Bone marrow (tissue), 2 donors: ENCODE measurements at places on chromosomes 2 and 18.

GRCh38 chr2:11556101-11556806, 22.4 kb downstream of the GREB1 start:
- DNase-seq = no peak

DNA sequence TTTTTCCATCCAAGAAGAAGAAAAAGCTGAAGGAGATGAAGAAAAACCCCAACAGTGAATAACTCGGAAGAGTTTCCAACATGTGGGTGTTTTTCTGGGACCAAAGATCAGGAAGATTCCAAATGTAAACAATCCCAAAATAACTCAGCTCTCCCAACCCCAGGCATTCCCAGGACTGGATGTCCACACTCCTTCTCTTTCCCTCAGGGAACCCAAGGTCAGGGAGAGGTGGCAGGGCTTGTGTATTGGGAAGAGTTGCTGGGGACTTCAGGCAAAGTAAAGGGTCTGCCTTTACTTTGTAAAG, 268.0 kb downstream of the DYSF start:
- no peak for DNase-seq

- DNase-seq = no peak
These were observed 139.3 kb upstream of the CTDP1 start for GRCh38 chr18:79540161-79540903.

GRCh38 chr2:45690231-45690630, 38.8 kb downstream of the PRKCE start:
- DNase-seq = no peak

- DNase-seq = no peak
These were observed 12.1 kb downstream of the TTL start for GRCh38 chr2:112493858-112494648.

DNA sequence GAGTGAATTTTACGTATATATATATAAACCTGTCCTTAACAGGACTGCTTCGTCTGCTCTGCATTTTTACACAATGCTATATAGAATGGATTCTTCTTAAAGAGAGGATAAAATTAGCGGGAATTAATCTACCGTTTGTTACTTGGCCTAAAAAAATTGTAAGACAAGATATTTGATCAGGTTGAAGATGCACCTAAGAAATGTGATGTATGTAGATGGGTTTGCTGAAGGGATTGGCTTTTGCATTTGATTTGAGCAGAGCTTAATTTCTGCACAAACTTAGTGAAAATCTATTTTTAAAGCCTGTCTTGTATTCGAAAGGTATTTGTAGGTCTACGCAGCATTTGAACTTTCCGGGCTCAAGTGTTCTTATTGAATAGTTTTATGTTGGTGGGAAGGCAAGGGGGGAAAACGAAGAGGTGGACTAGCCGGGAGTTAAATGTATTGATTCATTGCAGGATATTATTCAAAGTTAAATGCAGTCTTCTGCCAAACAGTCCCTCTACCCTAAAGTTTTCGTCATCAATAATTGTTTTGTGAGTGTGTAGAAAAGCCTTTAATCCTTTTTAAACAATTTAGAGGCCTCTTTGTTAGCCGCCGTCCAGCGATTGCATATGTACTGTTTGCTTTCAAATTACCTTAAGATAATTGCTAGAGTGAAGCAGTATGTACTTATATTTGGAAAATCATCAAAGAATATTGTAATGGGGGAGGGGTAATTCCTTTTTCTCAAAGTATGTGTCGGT, 1.2 kb downstream of the PPP1CB start:
- no peak for DNase-seq

DNA sequence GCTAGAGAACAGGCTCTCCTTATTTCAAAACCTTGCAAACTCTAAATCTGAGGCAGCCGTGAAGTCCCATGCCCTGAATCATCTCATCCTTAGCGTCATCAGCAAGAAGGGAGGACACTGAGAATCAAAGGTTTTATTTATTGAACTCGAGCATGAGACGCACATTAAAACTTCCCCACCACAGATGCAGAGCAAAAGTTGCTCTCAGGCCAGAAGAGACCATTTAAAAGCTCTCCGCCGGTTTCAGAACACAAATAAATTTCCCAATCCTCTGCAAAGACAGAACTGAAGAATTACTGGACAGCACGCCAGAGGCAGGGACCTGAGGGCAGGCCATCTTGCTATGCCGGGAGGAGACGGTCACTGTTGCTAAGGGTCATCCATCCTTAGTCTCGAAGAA, 1.3 kb downstream of the AMMECR1L start:
- no peak for DNase-seq

- DNase-seq = no peak
These were observed 76.2 kb downstream of the CHRNA1 start for GRCh38 chr2:174688079-174688478.

DNA sequence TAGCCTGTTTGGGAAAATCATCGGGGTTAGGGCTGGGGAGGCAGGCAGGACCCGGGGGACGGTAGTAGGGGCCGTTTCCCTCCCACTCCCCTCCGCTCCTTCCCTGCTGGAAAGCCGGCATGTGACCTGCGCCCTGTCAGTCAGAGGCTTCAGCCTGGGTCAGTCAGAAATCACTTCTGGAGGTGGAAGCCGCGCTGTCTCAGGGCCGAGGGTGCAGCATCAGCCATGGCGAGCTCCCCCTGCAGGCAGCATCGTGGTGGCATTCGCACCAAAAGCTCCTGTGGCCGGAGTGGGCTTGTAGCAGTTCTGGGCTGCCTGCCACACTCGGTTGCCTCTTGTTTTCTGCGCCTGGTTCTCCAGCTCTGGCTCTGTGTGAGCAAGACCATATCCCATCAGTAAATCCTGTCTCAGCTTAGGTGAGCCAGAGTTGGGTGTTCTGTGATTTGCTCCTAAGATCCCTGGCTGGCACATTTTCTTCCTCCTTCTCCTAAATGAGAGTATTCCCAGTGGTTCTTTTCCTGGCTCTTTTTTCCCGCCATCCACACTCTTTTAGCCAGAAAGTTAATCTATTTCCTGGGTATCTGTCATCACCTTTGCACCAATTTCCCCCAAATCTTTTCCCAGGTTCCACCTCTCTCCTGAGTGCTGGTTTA, 123.9 kb upstream of the CD302 start:
- peak; percentile 34 for DNase-seq

- DNase-seq = no peak
These were observed 2.6 kb downstream of the RAD51AP2 start for GRCh38 chr2:17515652-17516051.

GRCh38 chr2:9388950-9389911, 34.1 kb downstream of the ITGB1BP1 start:
- DNase-seq = no peak

GRCh38 chr2:62330959-62331358, 135.0 kb downstream of the B3GNT2 start:
- DNase-seq = no peak

DNA sequence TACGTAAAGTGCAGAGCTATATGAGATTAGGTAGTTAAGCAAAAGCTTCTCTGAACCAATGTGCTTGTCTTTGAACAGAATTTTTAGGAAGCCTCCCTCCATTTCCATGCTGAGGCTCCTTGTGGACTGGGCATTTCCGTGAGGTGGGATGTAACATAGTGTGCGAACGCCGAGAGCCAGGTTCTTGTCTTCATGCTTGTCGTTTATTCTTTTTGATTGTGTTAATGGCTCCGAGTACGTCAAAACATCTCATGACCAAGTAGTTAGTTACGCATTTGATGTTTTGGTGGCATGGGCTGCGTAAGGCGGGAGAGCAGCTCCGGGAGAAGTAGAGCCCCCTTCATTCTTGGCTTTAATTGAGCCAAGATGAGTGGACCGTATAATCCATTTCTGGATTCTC, 32.9 kb downstream of the DGKD start:
- no peak for DNase-seq

- DNase-seq = no peak
These were observed 227.5 kb downstream of the MTX2 start for GRCh38 chr2:176496761-176497160.

DNA sequence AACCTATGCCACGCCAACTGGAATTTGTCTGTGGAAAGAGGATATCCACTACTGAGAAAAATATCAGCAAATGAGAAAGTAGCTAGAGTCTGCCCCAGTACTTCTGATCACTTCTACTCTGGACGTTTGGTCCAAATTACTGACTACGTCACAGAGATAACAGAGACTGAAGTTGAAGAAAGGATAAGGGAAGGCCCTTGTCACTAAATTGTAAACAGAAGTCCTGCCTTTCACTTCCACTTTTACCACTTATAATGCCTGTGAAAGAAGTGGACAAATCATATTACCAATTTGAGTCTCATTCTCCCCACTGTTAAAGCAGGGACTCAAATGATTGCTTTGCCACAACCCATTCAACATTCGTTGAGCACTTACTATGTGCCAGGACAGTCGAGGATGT, 173.9 kb upstream of the ERBB4 start:
- DNase-seq = no peak

GRCh38 chr2:75157435-75157834, 41.9 kb downstream of the TACR1 start:
- DNase-seq = no peak
